T-cell (primary cell): ENCODE measurements at places on chromosomes 2 and 18.

- no peak overlapping the region for H3K27ac ChIP-seq
- H3K4me1 ChIP-seq, result no peaks in the 10 kb centered on the region
- H3K27me3 ChIP-seq, result peaks cover 4% of the 10 kb centered on the region
- no peak for DNase-seq
Observed at GRCh38 chr18:39841482-39842365, 2113.3 kb upstream of the PIK3C3 start.

DNA sequence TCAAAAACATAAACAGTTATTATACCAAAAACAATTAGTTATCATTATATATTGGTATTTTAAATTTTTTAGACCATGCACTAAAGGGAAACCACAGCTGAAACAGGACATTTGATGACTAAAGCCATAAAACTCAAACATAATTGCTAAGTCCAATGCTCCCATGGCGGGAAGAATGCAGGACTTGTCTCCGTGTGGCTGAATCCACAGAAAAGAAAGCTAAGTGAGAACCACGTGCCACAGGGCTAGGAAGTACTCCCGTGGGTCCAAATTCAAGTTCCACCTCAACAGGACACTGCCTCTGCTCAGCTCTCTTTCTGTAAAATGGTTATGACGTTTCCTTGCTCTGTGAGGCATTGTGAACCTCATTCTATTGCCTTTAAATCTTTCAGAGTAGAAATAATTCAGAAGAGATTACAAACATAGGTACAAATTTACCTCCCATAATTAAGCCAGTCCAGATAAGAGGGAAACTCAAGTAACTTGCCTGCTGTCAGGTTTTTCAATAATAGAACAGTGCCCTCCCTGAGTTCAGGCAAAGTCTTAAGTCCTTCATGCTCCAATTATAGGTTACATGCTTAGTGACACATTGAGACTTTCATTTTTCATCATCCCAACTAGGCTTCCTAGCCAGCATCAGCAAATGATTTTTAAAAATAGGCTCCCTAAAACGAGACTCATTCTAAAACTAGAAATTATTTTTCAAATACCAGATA is 36.7 kb downstream of the FTCDNL1 start:
- H3K36me3 ChIP-seq, result no peaks in the 10 kb centered on the region
- no peaks in the 10 kb centered on the region for H3K27me3 ChIP-seq
- H3K4me1 ChIP-seq, result no peaks in the 10 kb centered on the region
- no peak overlapping the region for H3K27ac ChIP-seq
- no peak overlapping the region for H3K4me3 ChIP-seq
- DNase-seq, result no peak

- no peaks in the 10 kb centered on the region for H3K27me3 ChIP-seq
- no peak for DNase-seq
- peaks cover 5% of the 10 kb centered on the region for H3K36me3 ChIP-seq
- H3K4me3 ChIP-seq, result no peak overlapping the region
- no peak overlapping the region for H3K27ac ChIP-seq
- H3K4me1 ChIP-seq, result peaks cover 4% of the 10 kb centered on the region
Observed at GRCh38 chr2:174177316-174177890, 70.9 kb downstream of the OLA1 start.

DNA sequence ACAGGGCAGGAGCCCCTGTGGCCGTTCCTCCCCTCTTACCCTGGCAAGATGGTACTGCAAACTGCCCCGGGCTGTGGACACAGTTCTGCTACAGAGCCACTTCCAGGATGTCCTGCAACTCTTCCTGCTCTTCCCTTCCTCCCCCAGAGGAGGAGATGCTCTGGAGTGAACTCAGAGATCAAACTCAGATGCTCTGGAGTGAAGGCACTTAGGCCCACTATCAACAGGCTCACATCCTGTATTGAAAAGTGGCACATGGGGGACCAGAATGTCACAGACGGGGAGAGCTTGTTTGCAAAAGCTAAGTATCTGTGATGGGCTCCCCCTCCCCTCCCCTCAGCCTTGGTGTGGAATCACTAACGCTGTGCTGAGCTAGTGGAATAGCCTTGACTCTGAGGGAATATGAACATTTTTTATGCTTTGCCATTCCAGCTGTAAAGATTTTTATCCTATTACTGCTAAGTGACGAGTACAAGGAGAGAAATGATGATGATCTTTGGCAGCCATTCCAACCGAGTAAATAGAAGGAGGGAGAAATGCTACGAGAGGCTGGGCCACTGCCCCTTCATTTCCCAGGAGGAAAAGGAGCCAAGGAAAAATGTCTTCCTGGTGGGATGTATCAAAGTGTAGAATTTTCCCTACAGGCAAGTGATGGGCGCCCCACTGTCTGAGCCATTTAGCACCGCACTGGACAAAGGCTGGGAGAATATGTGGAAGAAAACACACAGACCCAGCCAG is 152.6 kb downstream of the GALNT14 start:
- no peaks in the 10 kb centered on the region for H3K27me3 ChIP-seq
- no peak overlapping the region for H3K4me3 ChIP-seq
- H3K4me1 ChIP-seq, result no peaks in the 10 kb centered on the region
- no peak overlapping the region for H3K27ac ChIP-seq

- no peak overlapping the region for H3K4me3 ChIP-seq
- H3K27me3 ChIP-seq, result no peaks in the 10 kb centered on the region
- no peaks in the 10 kb centered on the region for H3K4me1 ChIP-seq
- no peak for DNase-seq
Observed at GRCh38 chr2:98034745-98035144, 39.0 kb upstream of the TMEM131 start.

DNA sequence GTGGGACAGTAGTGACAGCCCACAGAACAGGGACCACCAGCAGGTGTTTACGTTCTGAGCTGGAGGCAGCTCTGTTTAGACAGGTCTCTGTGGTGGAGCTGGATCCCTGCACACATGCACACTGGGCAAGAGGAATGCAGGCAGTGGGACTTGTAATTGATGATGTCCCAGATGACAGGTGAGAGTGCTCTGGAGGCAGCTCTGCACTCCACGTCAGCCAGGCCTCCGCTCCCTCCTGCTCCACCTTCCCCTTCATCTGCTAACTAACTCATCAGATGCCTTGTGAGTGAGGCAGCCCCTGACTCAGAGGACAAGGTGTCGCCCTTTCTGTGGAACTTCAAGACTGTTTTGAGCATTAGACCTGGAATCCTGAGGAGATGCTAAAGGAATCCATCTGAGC is 53.2 kb downstream of the SH3YL1 start:
- no peak overlapping the region for H3K4me3 ChIP-seq
- no peaks in the 10 kb centered on the region for H3K4me1 ChIP-seq
- no peaks in the 10 kb centered on the region for H3K36me3 ChIP-seq

GRCh38 chr18:3097082-3097481 is 84.1 kb upstream of the LPIN2 start:
- H3K4me1 ChIP-seq, result peaks cover 15% of the 10 kb centered on the region
- H3K36me3 ChIP-seq, result no peaks in the 10 kb centered on the region
- no peak overlapping the region for H3K27ac ChIP-seq
